NCI-H69 (cell line): ENCODE measurements at places on chromosomes 4 and X.

DNA sequence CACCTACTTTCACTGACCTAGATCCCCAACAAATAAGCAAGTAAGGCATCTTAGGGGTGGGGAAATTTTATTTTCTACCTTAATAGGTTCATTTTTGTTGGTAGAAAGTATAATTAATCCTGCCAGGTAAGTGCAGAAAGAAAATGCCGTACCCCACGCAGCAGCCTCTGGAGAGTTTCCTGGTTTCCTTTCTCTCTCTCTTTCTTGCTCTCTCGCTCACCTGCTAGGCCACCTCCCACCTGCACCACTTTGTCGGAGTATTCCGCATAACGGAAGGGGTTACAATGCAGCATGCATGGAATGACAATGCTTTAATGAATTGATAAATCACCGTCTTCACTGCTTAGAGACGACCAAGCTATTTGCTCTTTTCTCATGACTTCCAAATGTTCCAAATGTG lies 101.0 kb downstream of the SCD5 start:
- DNase-seq, result no peak

- DNase-seq, result no peak
Observed at GRCh38 chrX:41672643-41673042, 16.1 kb upstream of the GPR34 start.

- no peak for DNase-seq
Observed at GRCh38 chrX:3659761-3660160, 53.7 kb downstream of the PRKX start.

GRCh38 chr4:2823301-2823670 lies 20.4 kb upstream of the ADD1 start:
- no peak for DNase-seq

DNA sequence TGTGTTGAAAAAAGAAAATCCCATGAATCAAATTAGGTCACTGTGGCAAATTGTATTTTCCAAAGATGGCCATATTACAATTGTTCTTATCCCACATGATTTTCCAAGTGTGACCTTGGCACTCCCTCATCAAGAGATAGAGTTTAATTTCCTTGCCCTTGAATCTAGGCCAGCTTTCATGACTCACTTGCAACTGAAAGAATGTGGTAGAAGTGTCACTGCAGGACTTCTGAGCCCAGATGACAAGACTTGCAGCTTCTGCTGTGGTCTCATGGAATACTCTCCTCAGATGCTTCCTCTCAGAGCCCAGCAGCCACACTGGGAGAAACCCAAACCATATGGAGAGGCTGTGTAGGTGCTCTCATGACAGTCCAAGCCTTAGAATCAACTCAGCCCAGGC lies 139.0 kb downstream of the ADAMTS3 start:
- DNase-seq, result no peak

- no peak for DNase-seq
Observed at GRCh38 chrX:121671649-121672048, 624.2 kb downstream of the GLUD2 start.

GRCh38 chr4:1855333-1856070 lies 454 bp downstream of the LETM1 start:
- DNase-seq, result peak; percentile 29

DNA sequence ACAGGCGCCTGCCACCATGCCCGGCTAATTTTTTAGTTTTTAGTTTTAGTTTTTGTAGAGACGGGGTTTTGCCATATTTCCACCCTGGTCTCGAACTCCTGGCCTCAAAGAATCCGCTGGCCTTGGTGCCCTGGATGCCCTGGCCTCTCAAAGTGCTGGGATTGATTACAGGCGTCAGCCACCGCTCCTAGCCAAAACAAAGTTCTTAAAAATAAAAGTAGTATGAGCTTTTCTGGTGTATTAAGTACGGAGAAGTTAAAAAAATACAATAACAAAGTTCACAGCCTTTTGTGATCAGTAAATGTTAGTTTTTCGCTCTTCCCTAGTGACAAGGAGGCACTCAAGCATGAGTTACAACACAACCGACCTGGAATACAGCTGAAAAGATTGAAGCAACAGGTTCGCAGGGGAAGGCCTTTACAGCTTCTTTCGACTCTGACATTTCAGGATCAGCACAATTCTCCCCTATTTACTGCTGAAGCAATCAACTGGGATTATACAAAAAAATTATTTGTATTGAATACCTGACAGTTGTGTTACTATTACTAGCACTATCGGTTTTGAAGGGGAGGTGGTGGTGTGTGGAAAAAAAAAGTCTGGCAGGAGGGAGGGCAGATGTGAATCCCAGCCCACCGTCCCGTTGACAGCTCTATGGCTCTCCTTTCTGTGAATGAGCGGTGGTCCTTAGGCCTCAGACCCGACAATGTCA lies 893 bp upstream of the METAP1 start:
- peak; percentile 9 for DNase-seq

- no peak for DNase-seq
Observed at GRCh38 chr4:124684301-124684700, 28.2 kb downstream of the ANKRD50 start.

DNA sequence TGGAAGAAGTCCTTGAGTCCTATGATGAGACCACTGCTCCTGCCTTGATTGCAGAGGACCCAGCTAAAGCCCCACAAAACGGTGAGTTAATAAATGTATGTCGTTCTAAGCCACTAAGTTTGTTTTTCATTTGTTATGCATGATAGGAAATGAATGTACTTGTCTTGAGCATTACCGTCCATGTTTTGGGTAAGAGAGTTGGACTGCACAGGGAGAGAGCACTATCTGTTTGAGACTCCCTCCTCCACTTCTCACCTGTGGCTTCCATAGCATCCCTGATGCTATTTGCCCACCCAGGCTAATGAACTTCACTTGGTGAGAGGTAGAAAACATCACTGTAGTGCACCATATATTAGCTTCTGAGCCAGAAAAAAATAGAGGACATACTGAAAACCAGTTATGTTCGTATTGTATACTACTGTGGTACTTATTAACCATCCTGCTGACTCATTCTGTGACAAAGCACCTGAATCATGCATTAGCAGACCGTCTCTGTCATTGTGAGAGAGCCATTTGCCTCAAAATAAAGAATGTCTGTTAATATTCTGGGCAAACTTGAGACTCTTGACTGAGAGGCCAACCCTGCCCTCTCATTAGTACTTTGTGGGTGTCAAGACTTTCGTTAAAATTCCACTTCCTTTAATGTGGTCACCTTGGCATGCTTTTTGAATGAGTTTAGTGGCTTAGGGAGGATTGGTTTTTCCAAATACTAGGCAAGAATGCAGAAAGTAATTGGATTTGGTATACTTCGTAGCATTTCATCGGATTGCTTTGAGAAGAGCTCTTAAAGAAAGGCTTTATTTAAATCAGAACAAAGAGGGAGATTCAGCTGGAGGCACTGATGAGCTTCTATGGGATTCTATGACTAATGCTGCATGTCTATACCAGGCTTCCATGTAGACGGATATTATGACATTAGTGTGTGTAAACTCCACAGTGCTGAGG lies 99.3 kb upstream of the GRPR start:
- no peak for DNase-seq

DNA sequence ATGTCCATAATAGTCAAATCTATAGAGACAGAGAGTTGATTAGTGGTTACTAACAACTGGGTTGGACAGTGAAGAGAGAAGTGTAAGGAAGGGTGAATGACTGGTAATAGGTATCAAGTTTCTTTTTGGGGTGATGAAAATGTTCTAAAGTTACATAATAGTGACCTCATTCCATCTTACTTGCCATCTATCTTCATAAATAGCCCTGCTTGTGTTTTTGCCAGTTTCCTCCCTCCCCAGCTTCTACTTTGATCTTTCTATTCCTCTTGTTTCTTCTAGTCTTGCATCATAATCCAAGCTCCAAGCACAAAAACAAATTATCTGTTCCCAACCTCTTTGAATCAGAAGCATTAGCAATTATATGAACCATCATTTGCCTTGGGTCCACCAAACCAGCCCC lies 40.2 kb upstream of the TET2 start:
- DNase-seq, result no peak

- no peak for DNase-seq
Observed at GRCh38 chrX:319579-320125, 1.1 kb upstream of the GTPBP6 start.

DNA sequence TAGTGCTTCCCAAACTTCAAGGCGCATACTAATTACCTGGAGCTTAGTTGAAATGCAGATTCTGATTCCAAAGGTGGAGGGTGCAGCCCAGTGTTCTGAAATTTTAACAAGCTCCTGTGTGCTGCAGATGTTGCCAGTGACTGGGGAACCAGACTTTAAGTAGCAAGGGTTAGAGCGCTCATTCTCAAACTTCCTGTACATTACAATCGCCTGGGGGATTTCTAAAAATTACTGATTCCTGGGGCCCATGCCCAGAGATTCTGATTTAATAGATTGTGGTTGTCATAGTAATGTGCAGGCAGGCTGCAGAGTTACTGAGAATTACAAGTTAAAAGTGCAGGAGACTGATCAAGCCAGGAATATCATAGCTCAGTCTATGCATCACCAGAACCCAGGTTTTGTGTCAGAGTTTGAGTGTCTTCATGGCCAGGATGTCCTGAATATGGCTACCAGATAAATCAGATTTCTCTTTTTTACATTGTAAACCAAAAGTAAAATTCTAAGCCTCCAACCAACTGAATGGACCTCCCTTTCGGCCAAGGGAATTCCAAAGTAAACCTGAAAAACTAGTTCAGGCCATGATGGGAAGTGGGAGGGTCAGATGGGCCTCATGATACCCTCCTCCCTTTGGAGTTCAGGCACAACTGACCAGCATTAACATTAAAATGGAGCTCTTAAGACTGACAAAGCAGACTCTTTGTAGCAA lies 121.6 kb downstream of the ATXN3L start:
- no peak for DNase-seq

DNA sequence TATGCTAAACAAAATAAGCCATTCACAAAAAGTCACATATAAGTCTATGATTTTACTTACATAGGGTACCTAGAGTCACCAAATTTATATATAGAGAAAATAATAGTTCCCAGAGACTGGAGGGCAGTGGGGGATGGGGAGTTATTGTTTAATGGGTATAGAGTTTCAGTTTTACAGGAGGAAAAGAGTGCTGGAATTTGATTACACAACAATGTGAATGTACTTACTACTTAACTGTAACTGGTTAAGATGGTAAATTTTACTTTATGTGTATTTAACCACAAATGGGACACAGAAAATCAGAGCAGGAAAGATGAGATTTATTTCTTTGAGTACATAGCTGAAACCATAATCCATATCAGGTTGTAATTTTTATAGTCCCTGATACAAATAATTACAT lies 144.4 kb downstream of the TMA16 start:
- no peak for DNase-seq

DNA sequence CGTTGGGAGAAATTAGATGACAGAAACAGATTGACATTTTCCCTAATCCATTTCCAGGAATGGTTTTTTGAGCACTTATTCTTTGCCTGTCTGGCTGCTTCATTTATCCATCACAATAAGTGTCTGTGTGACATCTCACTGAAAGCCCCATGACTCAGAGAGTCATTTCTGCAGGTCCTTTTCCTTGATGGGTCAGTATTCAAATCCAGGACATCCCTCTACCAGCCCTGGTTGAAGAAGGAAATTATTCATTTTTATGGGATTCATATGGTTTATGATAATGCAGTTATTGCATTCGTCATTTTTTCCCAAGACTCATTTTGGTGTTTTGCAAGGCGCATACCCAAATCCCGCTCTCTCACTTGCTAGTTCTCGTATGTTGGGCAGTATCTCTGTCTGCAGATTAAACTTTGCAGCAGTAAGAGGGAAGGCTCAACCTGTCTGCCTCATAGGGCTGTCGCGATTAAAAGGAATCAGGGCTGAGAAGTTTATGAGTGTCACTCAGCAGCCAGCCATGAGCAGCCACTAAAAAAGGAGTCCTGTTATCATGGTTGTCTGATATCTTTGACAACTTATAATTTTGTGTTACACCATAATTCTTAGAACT lies 44.0 kb downstream of the GYG2 start:
- no peak for DNase-seq
